A549 treated with Mapracorat at 1 μM for 4 hours (cell line): ENCODE measurements at places on chromosomes 5 and 9. TPM values are rescaled to one million over a fixed set of nuclear protein-coding genes. Genes with fewer than 3 reads are reported as not detected.

Gene SIL1
- total RNA-seq, result 24.3 to 27.2 TPM (median 25.9 TPM) in 5 replicates

Gene TAF1L
- not detected in 5 replicates for total RNA-seq

Gene SLC6A7
- 0.05 TPM in 1 of 5 replicates, not detected in the others for total RNA-seq

Gene FBLL1
- 0.08 to 0.25 TPM (median 0.10 TPM) in 3 of 5 replicates, not detected in the others for total RNA-seq

Gene CKMT2
- not detected in 5 replicates for total RNA-seq

Gene LEAP2
- 0.46 to 1.4 TPM (median 0.90 TPM) in 5 replicates for total RNA-seq

Gene CDC14B
- total RNA-seq, result 9.8 to 12.9 TPM (median 12.0 TPM) in 5 replicates

Gene GABRB2
- total RNA-seq, result not detected in 5 replicates

Gene PCDH12
- 0.01 to 0.11 TPM (median 0.02 TPM) in 3 of 5 replicates, not detected in the others for total RNA-seq

Gene ANKRD55
- 0.06 TPM in 1 of 5 replicates, not detected in the others for total RNA-seq

Gene AIF1L
- total RNA-seq, result 1.3 to 1.8 TPM (median 1.7 TPM) in 5 replicates

Gene RGS7BP
- total RNA-seq, result not detected in 5 replicates

Gene GABRA6
- total RNA-seq, result not detected in 5 replicates

Gene COL27A1
- total RNA-seq, result 6.7 to 11.0 TPM (median 9.4 TPM) in 5 replicates

Gene PCA3
- total RNA-seq, result not detected in 5 replicates

Gene CCL28
- 0.04 to 0.17 TPM (median 0.11 TPM) in 4 of 5 replicates, not detected in the other for total RNA-seq

Gene TMC1
- 0.03 to 0.10 TPM in 2 of 5 replicates, not detected in the others for total RNA-seq

Gene PCDHB5
- total RNA-seq, result 1.2 to 1.6 TPM (median 1.3 TPM) in 5 replicates

Gene FAXDC2
- 0.14 to 0.63 TPM (median 0.34 TPM) in 4 of 5 replicates, not detected in the other for total RNA-seq

Gene CERCAM
- 34.2 to 38.7 TPM (median 35.6 TPM) in 5 replicates for total RNA-seq

Gene SLCO6A1
- total RNA-seq, result not detected in 5 replicates

Gene SLIT3
- 13.2 to 18.6 TPM (median 16.3 TPM) in 5 replicates for total RNA-seq

Gene CNTNAP3
- 6.4 to 10.4 TPM (median 8.8 TPM) in 5 replicates for total RNA-seq

Gene PCDHB14
- total RNA-seq, result 0.05 to 0.21 TPM (median 0.14 TPM) in 5 replicates

Gene RGS3
- 18.8 to 25.8 TPM (median 19.9 TPM) in 5 replicates for total RNA-seq
